ENCODE measurements at places on chromosomes 5 and 9.
A peak's percentile ranks its signal among the peaks of the same experiment; 100 is the strongest.

DNA sequence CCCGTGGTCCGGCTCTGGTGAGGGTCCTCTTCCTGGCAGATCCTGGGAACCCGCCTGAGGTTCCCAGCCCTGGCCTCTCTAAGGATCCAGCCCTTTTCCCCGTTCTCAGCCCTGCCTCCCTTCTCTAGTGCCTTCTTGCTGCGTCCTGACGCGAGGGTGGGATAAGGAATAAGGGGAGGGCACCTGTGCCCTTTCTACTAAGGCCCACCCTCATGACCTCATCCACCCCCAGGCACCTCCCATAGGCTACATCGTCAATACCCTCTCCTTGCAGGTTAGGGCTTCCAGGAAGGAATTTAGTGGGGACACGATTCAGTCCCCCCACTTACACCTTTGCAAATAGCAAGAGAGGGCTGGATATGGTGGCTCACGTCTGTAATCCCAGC lies 10.7 kb upstream of the DIPK1B start:
- no peak for DNase-seq

- no peak for DNase-seq
Measured at GRCh38 chr9:2144619-2145018, 129.5 kb downstream of the SMARCA2 start.

DNA sequence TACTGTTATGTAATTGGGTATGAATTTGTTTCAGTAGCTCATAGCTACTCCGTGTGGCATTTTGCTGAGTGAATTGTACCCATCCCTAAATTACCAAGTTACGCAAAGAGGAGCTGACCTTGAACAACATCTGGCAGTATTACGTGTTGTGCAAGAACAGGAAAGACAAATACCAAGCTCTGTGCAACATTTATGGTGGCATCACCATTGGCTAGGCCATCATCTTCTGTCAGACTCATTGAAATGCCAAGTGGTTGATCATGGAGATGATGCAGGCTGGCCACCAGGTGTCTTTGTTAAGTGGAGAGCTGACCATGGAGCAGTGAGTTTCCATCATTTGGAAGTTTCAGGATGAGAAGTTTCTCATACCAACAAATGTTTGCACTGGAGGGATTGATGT lies 15.0 kb downstream of the ZSWIM6 start:
- no peak for DNase-seq

- DNase-seq = no peak
Measured at GRCh38 chr5:105982526-105982925, 1688.2 kb downstream of the EFNA5 start.

- no peak for DNase-seq
Measured at GRCh38 chr5:134569758-134570364, 44.4 kb downstream of the JADE2 start.

DNA sequence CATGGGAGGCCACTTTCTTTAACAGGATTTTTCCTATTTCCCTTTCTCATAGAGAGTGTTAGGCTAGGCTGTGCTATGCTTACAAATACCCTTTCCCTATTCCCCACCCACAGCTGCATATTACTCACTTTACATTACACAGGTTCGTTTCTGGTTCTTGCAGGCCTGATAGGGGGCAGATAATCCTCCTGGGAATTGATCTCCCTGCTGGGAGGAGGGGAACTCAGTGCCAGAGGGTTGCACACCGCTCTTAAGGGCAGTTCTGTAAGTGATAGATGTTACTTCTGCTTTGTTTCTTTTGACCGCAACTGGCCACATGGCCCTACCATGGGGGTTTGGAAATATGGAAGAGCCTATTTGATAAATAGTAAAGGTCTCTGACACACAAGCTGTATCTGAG lies 54.0 kb upstream of the NTRK2 start:
- DNase-seq = no peak

DNA sequence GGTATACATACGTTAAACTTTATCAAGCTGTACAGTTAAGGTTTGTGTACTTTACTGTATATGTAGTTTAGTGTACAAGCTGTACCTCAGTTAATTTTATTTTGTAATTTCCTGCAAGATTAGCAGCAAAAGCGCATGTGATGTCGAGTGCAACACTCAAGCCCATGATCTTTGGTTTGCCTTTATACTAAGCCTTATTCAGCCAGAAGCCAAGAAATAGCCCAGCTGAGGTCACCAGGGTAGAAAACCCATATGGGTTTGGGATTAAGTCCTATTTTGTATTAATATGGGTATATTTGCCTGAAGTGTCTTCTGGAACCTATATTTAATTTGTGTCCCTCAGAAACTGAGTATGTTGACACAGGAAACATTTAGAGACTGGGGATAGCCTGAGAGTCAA lies 59.3 kb downstream of the ZFAND5 start:
- no peak for DNase-seq

DNA sequence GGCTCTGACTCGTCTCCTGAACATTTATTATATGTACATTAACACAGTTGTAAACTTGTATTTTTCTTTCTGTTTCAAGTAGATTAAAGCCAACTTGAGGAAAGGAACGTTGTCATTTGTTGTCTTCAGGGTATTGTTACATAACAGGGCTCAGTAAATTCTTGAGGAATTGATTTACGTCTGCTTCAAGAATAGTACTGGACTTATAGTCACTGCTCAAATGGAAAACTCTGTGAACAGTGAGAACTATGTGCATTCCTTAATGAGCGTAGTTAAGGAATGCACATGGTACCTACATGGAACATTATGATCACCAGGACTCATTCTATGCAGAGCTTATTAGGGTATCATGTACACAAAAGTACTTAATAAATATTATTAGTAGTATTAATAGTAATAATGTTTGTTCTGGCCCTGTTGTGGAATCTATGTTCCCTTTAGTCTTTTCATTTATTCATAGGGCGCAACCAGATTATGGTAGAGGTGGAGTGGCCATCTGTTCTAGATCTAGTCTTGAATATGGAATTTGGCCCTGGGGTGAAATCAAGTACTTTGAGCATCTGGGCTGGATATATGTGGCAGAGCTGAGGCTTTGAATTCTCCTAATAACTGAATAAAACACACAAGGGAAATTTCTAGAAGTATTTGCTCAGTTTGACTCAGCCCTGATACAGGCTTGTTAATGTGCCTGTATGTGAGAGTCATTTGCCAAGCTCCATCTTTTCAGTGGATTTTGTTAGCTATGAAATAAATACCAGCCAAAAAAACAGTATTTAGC lies 108.6 kb upstream of the SH3GL2 start:
- no peak for DNase-seq

GRCh38 chr5:166370928-166371690 lies 1920.3 kb upstream of the WWC1 start:
- DNase-seq = peak; percentile 14

DNA sequence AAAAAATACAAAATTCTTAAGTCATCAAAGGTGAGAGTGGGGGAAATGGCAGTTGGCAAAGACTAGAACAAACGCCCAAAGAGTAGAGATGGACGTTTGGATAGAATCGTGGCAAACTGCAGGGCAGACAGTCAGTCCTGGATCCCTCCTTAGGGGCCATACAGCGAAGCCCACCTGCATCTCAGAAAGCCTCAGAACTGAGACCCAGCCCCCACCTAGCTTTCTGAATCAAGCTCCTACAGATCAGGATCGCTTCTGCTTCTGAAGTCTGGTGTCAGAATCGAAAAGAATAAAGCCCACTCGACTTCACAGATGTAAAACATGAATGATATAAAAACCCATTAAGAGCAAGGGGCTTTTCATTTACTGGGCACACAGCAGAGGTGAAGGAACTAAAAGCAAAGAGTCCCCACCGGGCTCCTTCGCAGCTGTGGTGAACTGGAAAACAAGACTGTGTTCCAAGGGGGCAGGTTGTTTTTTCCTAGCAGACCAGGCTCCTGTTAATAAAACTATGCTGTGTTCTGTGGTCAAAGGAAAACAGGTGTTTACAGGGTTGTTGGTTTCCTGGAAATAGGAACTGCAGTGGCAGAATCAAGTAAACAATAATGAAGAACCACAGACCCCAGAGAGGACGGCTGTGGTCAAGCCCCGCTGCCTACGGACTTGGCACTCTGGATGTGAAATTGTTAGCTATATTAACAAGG lies 91.8 kb downstream of the TLE1 start:
- no peak for DNase-seq

- DNase-seq = no peak
Measured at GRCh38 chr9:26856413-26857032, 36.1 kb downstream of the CAAP1 start.

DNA sequence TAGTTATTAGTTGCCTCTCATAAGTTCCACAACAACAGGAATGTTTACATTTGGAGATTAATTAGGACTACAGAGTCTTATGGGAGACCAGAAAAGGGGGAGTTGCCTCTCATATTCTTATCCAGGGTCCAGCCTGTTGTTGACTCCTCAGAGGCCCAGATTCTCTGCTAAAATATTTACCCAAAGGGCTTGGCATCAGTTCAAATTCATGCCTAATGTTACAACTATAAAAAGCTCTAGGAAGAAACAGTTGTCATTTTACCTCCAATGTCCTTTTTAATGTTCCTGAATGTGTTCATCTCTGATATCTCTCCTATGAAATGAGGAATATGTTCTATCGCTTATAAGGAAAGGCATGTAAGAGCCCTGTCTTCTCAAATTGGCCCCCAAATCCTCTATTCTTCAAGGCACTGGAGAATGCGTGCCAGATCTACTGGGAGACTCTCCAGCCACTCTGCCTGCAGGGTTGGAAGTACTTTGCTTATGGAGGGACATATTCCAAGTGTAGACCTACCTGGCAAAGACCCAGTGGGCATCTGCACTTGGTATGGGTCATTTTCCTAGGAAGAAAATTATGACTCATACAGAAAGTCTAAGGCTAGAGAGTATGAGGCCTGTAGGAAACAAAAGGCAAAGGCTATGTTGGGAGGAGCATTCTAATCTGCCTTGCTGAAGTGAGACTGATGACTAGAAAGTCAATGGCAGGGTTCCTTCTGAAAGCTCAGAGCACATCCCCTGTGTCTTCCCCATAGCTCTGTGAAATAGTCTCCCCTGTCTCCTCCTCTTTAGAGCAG lies 192.6 kb downstream of the ESM1 start:
- no peak for DNase-seq

GRCh38 chr5:131593921-131594320 lies 41.1 kb downstream of the RAPGEF6 start:
- no peak for DNase-seq

DNA sequence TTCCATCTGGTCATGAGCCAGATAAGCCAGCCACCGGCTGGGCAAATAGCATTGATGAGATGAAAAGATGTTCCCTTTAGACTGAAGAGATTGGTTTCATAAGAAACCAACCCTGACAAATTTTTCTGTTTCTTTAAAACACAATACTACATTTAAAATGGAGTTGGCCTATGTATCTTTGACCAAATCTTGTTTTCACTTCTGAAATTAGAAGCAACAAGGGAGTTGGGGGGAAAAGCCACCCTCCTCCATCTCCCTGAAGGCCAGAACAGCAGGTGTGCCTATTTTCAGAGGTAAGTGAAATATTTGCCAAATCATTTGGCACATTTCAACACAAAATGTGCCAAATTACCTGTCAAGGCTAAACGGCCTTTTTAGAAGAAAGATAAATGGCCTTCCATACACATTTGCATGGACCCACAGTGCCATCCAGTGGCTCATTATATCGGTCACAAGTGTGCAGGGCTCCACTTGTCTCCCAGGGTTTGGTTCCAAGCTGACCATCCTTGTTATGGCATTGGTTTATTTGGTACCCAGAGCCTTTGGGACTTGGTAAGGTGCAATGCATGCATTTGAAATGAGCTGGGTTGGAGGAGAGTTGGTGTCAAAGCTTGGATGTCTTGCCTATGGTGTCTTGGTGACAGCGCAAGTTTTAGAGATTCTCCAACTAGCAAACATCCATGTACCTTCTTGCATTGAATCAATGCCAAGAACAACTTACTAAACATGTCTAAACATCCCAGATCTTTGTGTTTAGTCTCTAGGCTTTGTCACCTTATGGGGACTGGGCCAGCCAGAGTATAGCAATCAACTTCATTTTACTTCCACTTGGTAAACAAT lies 372.0 kb upstream of the KIF2A start:
- DNase-seq = peak; percentile 75

DNA sequence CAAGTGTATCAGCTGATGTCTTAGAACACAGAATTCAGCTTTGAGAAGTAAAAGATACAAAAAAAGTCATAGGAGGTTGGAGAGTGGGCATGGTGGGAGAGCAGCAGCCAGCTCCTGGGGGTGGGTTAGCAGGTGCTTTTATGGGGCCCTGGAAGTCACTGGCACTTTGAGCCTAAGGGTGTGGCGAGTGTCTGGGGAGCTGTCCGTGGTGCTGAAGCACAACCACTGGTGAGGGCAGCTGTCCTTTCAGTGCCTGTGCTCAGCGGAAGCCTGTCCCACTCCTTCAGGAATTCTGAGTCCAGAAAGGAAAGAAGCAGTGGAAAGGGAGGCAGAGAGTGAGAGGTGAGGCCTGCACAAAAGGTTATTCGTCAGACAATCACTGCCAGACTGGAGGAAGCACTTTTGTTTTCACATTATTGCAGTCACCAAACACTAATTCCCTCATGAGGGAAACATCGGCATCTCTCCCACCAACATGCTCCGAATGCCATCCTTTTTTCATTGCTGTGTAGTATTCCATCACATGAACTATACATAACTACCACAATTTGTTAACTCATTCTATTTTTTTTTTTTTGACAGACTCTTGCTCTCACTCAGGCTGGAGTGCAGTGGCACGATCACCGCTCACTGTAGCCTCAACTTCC lies 59.4 kb upstream of the RAPGEF1 start:
- peak; percentile 50 for DNase-seq

DNA sequence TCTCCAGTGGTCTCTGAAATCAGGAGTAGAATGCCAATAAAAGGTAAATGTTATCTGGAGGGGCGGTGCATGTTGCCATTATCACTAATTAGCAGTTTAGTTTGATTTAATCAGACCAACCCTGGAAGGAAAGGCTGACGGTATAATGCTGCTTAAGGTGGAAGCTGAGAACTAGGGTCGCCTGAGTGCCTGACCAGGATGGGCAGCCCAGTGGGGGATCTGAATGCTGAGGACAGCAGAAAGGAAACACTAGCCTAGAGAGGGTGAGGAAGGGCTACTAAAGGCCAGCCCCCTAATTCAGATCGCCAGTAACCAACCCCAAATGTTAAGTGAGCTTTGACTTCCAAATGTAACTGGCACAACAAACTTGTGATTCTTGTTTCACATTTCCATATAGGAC lies 172.2 kb downstream of the APBA1 start:
- DNase-seq = no peak

DNA sequence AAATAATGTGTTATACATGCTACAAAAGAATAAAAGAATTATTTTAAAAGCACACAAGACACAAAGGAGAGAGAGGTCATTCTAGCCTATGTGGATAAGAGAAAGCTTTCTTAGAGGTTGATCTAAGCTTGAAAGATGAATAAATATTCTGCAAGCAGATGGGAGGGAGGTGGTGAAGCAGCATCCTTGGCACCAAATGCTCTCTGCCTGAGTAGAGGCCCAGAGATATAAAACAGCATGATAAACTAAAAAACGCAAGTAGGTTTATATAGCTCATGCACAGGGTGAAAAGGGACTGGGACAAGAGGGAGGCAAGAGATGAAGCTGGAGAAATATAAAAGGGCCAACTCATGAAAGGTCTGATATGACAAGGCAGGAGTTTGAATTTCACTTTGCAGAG lies 283.2 kb upstream of the POU5F2 start:
- DNase-seq = no peak

Measured in SK-MEL-5 (cell line).